ENCODE measurements at places on chromosomes 3 and 15. TPM values are rescaled to one million over a fixed set of nuclear protein-coding genes. Genes with fewer than 3 reads are reported as not detected.

C2CD4B gene
- 0.29 TPM for polyA plus RNA-seq

SIDT1 gene
- polyA plus RNA-seq: 0.41 TPM

ALDH1A3 gene
- 9.3 TPM for polyA plus RNA-seq

PCLAF gene
- polyA plus RNA-seq: 50.6 TPM

TTC23 gene
- 8.4 TPM for polyA plus RNA-seq

MBD4 gene
- 6.2 TPM for polyA plus RNA-seq

MKRN3 gene
- polyA plus RNA-seq: 1.5 TPM

TIMP4 gene
- polyA plus RNA-seq: 1.00 TPM

MGLL gene
- polyA plus RNA-seq: 99.1 TPM

CAMK2N2 gene
- 0.06 TPM for polyA plus RNA-seq

FAM81A gene
- 0.38 TPM for polyA plus RNA-seq

MEIS2 gene
- 8.8 TPM for polyA plus RNA-seq

CYP11A1 gene
- polyA plus RNA-seq: 2.3 TPM

GOLGA6D gene
- polyA plus RNA-seq: not detected

LDHAL6B gene
- polyA plus RNA-seq: not detected

TRPM1 gene
- polyA plus RNA-seq: 0.13 TPM

PAQR9 gene
- polyA plus RNA-seq: not detected

CKMT1B gene
- 87.6 TPM for polyA plus RNA-seq

VWA5B2 gene
- 0.04 TPM for polyA plus RNA-seq

SGO1 gene
- 1.8 TPM for polyA plus RNA-seq

ST6GAL1 gene
- polyA plus RNA-seq: 2.0 TPM

Measured in esophagus (tissue), 2 donors.